ENCODE measurements at places on chromosomes 13 and 19.

- no peak for DNase-seq
Measured at GRCh38 chr19:10863107-10863717, 8.1 kb upstream of the CARM1 start.

- DNase-seq, result no peak
Measured at GRCh38 chr19:18414504-18415177, 4.6 kb upstream of the SSBP4 start.

DNA sequence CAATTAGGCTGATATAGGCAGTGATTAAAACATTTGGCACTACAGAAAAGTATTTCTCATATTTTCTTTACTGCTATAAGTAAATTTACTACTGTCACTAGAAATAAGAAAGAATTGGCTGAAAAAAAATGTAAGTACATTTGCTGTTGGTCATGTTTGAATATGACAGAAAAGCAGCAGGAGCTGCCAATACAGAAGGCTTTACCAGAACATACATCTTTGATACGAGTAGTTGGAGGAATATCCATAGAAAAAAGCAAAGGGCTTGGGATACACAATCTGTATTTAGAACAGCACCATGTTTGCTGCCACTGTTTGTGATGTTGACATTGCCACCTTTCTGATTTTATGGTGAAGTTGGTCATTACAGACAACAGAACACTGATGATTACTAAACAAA lies 21.6 kb downstream of the PCDH9 start:
- DNase-seq, result no peak

- DNase-seq, result no peak
Measured at GRCh38 chr13:96238861-96239260, 149.0 kb downstream of the HS6ST3 start.

DNA sequence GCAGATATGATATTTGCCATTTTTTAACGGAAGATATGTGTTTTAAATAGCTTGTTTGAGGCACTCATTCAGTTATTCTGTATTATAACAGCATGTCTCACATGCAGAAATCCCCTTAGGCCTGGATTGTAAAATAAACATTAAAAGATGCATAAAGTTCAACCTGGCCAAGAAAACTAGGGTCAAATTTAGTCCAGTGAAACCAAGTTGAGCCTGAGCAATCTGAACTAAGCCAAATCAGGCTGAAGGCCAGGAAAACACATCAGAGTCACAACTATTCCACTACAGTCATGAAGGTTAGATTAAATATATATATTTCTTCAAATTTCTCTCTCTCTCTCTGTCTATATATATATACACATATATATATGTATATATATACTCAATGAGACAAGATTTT lies 504.8 kb downstream of the SLITRK1 start:
- no peak for DNase-seq

- no peak for DNase-seq
Measured at GRCh38 chr19:30674656-30675055, 302.5 kb downstream of the ZNF536 start.

- no peak for DNase-seq
Measured at GRCh38 chr13:73993661-73994060, 140.5 kb downstream of the KLF12 start.

- no peak for DNase-seq
Measured at GRCh38 chr13:38535261-38535660, 151.6 kb upstream of the FREM2 start.

DNA sequence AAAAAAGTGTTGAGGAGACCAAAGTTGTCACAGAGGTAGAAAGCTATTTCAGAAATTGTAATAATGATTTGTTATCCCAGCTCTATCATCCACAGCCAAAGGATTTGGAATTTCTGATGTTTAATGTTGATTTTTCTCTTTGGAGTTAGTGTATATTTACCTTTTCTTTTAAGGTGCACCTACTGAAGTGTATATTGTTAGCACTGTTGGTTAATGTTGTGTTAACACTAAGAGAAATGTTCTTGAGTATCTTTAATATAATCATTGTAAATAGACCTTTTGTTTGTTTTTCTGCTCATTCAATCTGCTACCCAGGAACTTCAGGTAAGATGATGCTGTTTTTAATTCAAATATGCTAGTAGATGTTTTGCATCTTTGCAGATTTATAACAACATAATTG lies 57.5 kb downstream of the ZAR1L start:
- no peak for DNase-seq

- no peak for DNase-seq
Measured at GRCh38 chr19:23410155-23410554, 14.9 kb upstream of the ZNF91 start.

GRCh38 chr19:2308114-2308556 lies at the start of gene LINGO3:
TSS of gene LINGO3 (minus strand) at chr19:2308154. CDS start at chr19:2291776, 16,378 bp downstream.
- DNase-seq, result no peak

DNA sequence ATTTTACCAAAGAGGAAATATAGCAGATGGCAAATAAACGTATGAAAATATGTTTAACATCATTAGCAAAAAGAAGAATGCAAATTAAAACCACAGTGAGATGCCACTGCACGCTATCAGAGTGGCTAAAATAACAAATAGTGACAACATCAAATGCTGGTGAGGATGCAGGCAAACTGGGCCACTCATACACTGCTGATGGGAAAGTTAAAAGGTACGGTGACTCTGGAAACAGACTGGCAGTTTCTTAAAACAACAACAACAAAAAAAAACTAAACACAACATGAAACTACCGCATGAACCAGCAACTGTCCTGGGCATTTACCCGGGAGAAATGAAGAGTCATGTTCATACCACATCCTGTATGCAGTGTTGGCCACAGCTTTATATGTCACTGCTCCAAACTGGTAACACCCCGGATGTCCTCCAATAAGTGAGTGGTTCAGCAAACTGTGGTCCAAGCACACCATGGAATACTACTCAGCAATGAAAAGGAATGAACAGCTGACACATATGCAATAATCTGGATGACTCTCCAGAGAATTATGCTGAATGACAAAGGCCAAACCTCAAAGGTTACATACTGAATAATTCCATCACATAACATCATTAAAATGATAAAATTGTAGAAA lies 22.3 kb downstream of the EPS15L1 start:
- peak; percentile 23 for DNase-seq

DNA sequence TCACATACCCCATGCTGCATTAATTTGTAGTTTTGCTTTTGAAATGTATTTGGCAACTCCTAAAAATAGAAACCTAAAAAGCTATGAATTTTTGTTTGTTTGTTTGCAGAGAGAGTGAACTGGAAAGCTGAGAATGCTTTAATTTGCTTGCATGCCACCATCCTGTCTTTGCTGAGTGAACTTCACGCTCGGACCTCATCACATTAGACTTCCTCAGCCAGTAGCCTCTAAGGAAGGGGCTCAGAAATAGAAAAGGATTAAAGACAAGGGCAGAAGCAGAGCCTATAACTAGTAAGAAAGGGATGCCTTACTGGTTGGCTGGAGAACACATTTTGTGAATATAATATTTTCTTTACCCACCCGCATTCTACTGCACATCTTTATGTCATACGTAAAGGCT lies 275.1 kb downstream of the DCLK1 start:
- DNase-seq, result no peak

- no peak for DNase-seq
Measured at GRCh38 chr19:49223472-49223871, 65.9 kb downstream of the TRPM4 start.

- DNase-seq, result no peak
Measured at GRCh38 chr19:48877855-48878195, 5.6 kb downstream of the PPP1R15A start.

DNA sequence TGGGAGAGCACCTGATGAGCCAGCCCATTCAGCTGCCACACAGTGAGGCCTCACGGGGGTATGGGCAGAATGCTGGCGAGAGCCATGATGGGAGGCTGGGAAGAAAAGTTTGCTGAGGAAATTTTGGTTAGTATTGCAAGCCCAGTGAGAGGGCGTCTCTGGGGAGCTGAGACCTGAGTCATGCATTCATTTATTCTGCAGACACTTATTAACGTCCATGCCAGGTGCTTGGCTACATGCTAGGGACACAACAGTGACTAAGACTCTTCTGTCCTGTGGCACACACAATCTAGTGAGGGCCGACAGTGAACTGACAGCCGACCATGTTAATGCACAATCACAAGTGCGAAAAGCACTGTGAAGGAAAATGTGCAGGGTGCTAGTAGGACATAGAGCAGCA lies 27.2 kb downstream of the WDR62 start:
- no peak for DNase-seq

DNA sequence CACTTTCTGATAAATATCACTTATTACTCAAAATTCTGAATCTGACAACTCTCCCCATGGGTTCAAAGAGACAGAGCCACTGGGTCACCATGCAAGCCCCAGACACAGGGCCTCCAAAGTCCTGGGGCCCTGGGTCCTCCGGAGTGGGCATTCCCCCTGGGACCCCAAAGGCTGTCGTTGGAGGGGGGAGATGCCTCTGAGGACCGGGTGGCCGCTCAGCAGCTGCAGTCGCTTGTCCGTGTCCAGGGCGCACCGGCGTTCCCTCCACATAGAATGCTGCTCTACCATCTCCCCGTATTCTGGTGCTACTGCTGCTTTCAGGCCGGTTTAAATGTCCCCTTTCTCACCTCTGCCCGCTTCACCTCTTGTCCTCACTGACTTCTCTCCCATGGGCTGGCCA lies 246.1 kb downstream of the TEX29 start:
- no peak for DNase-seq

GRCh38 chr19:16073988-16074387 lies 2.3 kb upstream of the TPM4 start:
- DNase-seq, result peak; percentile 44

GRCh38 chr13:46232281-46232680 lies 20.6 kb downstream of the LRRC63 start:
- no peak for DNase-seq

GRCh38 chr13:30308548-30308947 lies 1.2 kb upstream of the KATNAL1 start:
- DNase-seq, result peak; percentile 19

GRCh38 chr13:113895436-113895835 lies 31.6 kb upstream of the GAS6 start:
- no peak for DNase-seq

Data from bone marrow (tissue), 2 donors.